Aortic smooth muscle cell (primary cell): ENCODE measurements at places on chromosomes 1 and 21. TPM values are rescaled to one million over a fixed set of nuclear protein-coding genes. Genes with fewer than 3 reads are reported as not detected.

The FMO4 gene
- total RNA-seq = 4.0 and 5.0 TPM in 2 replicates

The ZBED6 gene
- total RNA-seq = 7.7 and 8.3 TPM in 2 replicates

The RPE65 gene
- total RNA-seq = not detected in 2 replicates

The WDR64 gene
- not detected in 2 replicates for total RNA-seq

The NCF2 gene
- under 0.01 and 0.19 TPM in 2 replicates for total RNA-seq

The NEGR1 gene
- 17.7 and 43.2 TPM in 2 replicates for total RNA-seq

The IGSF3 gene
- 0.25 and 0.53 TPM in 2 replicates for total RNA-seq

The NDC1 gene
- total RNA-seq = 10.4 and 15.9 TPM in 2 replicates

The CACHD1 gene
- 2.8 and 3.7 TPM in 2 replicates for total RNA-seq

The XCL2 gene
- not detected in 2 replicates for total RNA-seq

The CBR3 gene
- 10.8 and 12.4 TPM in 2 replicates for total RNA-seq

The TAL1 gene
- 0.31 and 0.66 TPM in 2 replicates for total RNA-seq

The LRRC38 gene
- 0.50 TPM in 1 of 2 replicates, not detected in the other for total RNA-seq

The DNAI4 gene
- total RNA-seq = 9.1 and 11.9 TPM in 2 replicates

The TMPRSS2 gene
- not detected in 2 replicates for total RNA-seq

The TTC3 gene
- 178 and 218 TPM in 2 replicates for total RNA-seq

The SYPL2 gene
- 0.13 and 0.62 TPM in 2 replicates for total RNA-seq

The CEPT1 gene
- total RNA-seq = 27.7 and 29.9 TPM in 2 replicates

The PSRC1 gene
- total RNA-seq = 5.2 and 8.6 TPM in 2 replicates

The MYOG gene
- total RNA-seq = not detected in 2 replicates

The KHDRBS1 gene
- 42.5 and 56.6 TPM in 2 replicates for total RNA-seq

The AGT gene
- 1.3 and 1.5 TPM in 2 replicates for total RNA-seq

The BNIPL gene
- total RNA-seq = 0.25 and 0.40 TPM in 2 replicates

The CD247 gene
- total RNA-seq = 0.26 TPM in 1 of 2 replicates, not detected in the other

The CLCA4 gene
- 0.40 TPM in 1 of 2 replicates, not detected in the other for total RNA-seq

The ZNF593OS gene
- total RNA-seq = 0.19 TPM in 1 of 2 replicates, not detected in the other

The RAB7B gene
- total RNA-seq = 7.5 and 8.6 TPM in 2 replicates

The AMPD1 gene
- total RNA-seq = not detected in 2 replicates

The SLC44A5 gene
- total RNA-seq = 1.7 and 2.1 TPM in 2 replicates

The C1orf185 gene
- total RNA-seq = not detected in 2 replicates

The NGF gene
- 7.7 and 12.7 TPM in 2 replicates for total RNA-seq

The LINGO4 gene
- total RNA-seq = not detected in 2 replicates

The AMY1B gene
- not detected in 2 replicates for total RNA-seq

The NID1 gene
- total RNA-seq = 49.8 and 64.9 TPM in 2 replicates

The NHLH1 gene
- total RNA-seq = under 0.01 TPM in 1 of 2 replicates, not detected in the other

The OR2M3 gene
- total RNA-seq = not detected in 2 replicates

The TGFB2 gene
- total RNA-seq = 5.7 and 12.4 TPM in 2 replicates

The TRIM17 gene
- 0.12 and 0.13 TPM in 2 replicates for total RNA-seq

The SNX7 gene
- 49.5 and 56.6 TPM in 2 replicates for total RNA-seq

The TDRKH gene
- 2.3 and 2.4 TPM in 2 replicates for total RNA-seq

The SLC1A7 gene
- 0.13 and 0.25 TPM in 2 replicates for total RNA-seq

The KIAA0040 gene
- total RNA-seq = 0.81 and 2.2 TPM in 2 replicates

The SLC9C2 gene
- total RNA-seq = not detected in 2 replicates

The LHX8 gene
- total RNA-seq = not detected in 2 replicates

The ZP4 gene
- total RNA-seq = not detected in 2 replicates

The DVL1 gene
- 63.8 and 102 TPM in 2 replicates for total RNA-seq

The FLG2 gene
- total RNA-seq = not detected in 2 replicates
